ENCODE measurements at places on chromosomes 2 and 18. TPM values are rescaled to one million over a fixed set of nuclear protein-coding genes. Genes with fewer than 3 reads are reported as not detected.
A peak's percentile ranks its signal among the peaks of the same experiment; 100 is the strongest.

The HRH4 gene
- 0.52 TPM for total RNA-seq

The FSHR gene
- 6.5 TPM for total RNA-seq

DNA sequence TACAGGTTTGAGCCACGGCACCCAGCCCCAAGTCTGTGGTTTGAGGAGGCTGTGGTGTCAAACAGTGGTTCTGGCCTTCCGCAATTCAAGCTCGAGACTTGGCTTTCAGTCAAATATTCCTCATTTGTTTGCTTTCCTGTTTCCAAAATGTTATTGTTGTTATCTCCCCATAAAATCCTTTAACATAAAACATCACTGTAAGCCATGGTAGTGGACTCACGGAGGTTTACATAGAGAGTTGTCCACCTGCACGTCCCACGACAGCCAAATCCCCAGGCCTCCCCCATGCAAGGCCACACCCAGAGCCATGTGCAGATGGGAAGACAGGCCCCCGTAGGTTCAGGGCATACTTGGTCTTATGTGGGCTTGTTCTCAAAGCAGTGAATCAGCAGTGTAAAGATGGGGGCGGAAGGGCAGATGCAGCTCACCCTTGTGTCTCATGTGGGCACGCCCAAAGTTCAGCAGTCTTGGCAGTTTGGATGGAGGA, 18.9 kb upstream of the ST3GAL5 start:
- DNase-seq, result no peak
- no peak overlapping the region for H3K4me3 ChIP-seq
- H3K27me3 ChIP-seq, result no peaks in the 10 kb centered on the region
- H3K4me1 ChIP-seq, result no peaks in the 10 kb centered on the region
- H3K27ac ChIP-seq, result no peak overlapping the region

DNA sequence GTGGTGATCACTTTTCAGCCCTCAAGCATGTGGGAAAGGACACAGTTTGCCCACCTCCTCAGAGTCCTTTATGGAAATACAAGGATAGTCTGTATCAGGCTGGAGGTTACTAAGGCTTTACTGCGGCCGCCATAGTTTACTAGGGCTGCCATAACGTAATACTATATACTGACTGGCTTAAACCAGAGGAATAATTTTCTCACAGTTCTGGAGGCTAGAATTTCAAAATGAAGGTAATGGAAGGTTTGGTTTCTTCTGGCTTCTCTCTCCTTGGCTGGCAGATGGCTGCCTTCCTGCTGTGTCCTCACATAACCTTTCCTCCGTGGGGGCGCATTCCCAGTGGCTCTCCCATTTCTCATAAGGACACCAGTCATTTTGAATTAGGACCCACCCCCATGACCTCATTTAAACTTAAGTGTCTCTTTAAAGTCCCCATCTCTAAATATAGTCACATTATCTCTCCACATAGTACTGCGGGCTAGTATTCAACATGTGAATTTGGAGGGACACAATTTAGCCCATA, 12.5 kb upstream of the ATIC start:
- no peaks in the 10 kb centered on the region for H3K36me3 ChIP-seq
- no peak overlapping the region for H3K4me3 ChIP-seq
- no peak overlapping the region for H3K27ac ChIP-seq
- no peaks in the 10 kb centered on the region for H3K27me3 ChIP-seq
- DNase-seq, result no peak
- H3K4me1 ChIP-seq, result no peaks in the 10 kb centered on the region

GRCh38 chr18:12048010-12048826, 45.4 kb upstream of the ANKRD62 start:
- H3K4me3 ChIP-seq, result no peak overlapping the region
- H3K27me3 ChIP-seq, result no peaks in the 10 kb centered on the region
- H3K4me1 ChIP-seq, result no peaks in the 10 kb centered on the region
- no peak overlapping the region for H3K27ac ChIP-seq
- H3K36me3 ChIP-seq, result no peaks in the 10 kb centered on the region

DNA sequence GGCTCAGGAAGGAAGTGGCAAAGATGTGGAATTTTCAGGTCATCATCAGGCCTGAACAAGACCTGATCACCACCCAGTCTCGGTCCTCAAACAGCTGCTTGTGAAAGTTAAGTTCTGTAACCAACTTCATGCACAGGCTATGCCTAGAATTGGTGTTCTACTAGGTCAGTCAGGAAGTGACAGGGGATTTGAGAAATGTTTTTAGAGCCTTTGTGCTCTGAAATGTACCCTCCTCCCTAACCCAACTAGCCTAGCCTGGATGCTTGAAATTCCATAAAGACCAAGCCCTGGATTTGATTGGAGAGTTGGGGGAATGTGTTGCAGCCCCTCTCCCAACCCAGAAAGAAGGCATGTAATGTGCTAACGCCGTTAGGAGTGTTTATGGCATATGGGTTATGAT, 63.3 kb downstream of the TGOLN2 start:
- H3K27me3 ChIP-seq, result no peaks in the 10 kb centered on the region
- H3K4me1 ChIP-seq, result peaks cover 12% of the 10 kb centered on the region
- no peak for DNase-seq
- H3K27ac ChIP-seq, result no peak overlapping the region
- peaks cover 14% of the 10 kb centered on the region for H3K36me3 ChIP-seq
- H3K4me3 ChIP-seq, result no peak overlapping the region

- H3K4me3 ChIP-seq, result no peak overlapping the region
- no peak overlapping the region for H3K27ac ChIP-seq
- H3K4me1 ChIP-seq, result peaks cover 4% of the 10 kb centered on the region
- H3K27me3 ChIP-seq, result no peaks in the 10 kb centered on the region
- DNase-seq, result no peak
Measured at GRCh38 chr18:51884039-51884438, 456.0 kb upstream of the DCC start.

DNA sequence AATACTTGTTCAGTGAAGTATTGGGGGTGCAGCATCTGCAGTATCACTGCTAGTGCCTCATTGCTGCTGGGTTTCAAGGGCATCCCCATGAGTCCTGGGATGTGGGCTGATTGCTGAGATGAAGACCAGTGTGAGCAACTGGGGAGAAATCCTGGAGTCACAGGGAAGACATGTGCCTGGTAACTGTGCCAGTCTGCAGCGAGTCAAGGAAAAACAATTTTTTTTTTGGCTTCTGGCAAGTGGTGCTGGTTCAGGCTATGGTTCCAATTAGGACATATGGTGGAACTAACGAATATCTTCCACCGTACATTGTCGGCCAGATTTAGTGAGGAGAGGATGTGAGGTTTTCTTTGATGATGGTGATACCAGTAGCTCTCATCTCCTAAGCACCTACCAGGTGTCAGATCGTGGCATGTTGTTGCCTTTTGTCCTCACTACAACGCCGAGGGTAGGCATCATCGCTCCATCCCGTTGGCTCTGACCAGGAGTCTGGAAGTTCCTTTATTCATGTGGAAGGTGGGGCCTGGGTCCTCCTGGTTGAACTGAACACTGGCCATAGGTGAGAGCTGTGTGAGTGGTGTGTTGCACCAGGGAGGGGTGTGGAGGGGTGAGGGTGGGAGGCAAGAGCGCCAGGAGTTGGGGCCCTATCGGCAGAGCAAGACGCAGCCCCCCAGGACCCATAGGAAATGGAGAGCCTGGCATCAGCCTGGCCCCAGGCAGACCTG, 118.0 kb upstream of the HS6ST1 start:
- no peaks in the 10 kb centered on the region for H3K27me3 ChIP-seq
- H3K4me1 ChIP-seq, result no peaks in the 10 kb centered on the region
- no peaks in the 10 kb centered on the region for H3K36me3 ChIP-seq
- no peak overlapping the region for H3K4me3 ChIP-seq
- H3K27ac ChIP-seq, result no peak overlapping the region
- DNase-seq, result peak; percentile 19

DNA sequence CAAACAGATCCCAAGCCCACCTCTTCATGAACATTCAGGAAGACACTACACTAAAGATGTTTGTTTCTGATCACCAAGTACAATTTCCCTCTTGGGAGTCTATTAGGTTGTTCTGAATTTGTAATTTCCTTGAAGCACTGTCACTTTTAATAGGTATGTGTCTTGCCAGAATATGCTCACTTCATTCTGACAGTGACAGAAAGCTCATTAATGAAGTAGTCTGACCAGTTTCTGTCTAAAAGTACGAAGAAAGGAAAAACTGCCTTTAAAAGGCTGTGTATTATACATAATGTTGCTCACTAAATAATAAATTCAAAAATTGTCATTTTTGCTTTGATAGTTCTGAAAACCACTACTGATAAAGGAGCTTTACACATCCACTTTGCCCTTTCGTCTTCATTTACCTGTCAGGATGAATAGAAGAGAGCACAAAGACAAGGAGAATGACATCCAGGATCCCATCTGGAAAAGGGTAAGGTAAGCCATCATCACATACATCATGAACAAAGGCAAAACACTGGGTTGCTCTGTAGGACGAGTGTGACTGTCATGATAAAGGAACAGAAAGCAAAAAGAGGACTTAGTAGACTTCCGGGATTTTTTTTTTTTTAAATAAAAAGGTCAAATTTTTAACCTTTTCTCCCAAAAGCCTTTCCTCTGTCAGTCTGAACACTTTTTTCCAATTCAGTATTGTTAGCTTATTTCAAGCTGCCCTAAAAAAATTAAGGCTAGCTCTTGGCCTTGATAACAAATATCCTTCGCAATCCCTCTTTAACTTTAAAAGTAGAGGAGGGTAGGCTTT, 103.4 kb downstream of the METTL8 start:
- H3K27ac ChIP-seq, result no peak overlapping the region
- peaks cover 3% of the 10 kb centered on the region for H3K4me1 ChIP-seq
- no peak overlapping the region for H3K4me3 ChIP-seq
- DNase-seq, result no peak
